ENCODE measurements at places on chromosomes 4 and X. TPM values are rescaled to one million over a fixed set of nuclear protein-coding genes. Genes with fewer than 3 reads are reported as not detected.

DNA sequence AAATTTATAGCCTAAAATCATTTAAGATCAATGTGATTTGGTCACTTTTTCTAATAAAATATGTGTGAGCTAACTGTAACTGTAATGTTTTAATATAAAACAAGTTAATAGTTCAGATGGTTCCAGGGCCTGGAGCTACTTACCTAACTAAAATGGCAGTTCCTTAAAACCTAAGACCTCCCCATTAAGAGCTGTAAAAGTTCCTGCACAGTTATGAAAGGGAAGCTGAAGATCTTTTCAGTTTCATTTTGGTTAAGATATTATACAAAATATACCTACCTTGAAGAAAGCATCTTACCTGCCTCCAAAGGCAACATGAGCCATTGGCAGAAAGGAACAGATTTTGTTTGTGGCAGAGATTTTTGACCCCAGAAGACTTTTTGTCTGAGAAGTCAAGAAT, 30.1 kb downstream of the HPF1 start:
- no peak overlapping the region for H3K27ac ChIP-seq
- no peaks in the 10 kb centered on the region for H3K36me3 ChIP-seq
- no peaks in the 10 kb centered on the region for H3K27me3 ChIP-seq

- peaks cover 7% of the 10 kb centered on the region for H3K27me3 ChIP-seq
- no peak overlapping the region for H3K27ac ChIP-seq
- H3K4me3 ChIP-seq, result no peak overlapping the region
- no peak for DNase-seq
These were observed 33.4 kb downstream of the SEPTIN11 start for GRCh38 chr4:76982638-76983584.

The TAF7L gene
- total RNA-seq, result 0.31 TPM

DNA sequence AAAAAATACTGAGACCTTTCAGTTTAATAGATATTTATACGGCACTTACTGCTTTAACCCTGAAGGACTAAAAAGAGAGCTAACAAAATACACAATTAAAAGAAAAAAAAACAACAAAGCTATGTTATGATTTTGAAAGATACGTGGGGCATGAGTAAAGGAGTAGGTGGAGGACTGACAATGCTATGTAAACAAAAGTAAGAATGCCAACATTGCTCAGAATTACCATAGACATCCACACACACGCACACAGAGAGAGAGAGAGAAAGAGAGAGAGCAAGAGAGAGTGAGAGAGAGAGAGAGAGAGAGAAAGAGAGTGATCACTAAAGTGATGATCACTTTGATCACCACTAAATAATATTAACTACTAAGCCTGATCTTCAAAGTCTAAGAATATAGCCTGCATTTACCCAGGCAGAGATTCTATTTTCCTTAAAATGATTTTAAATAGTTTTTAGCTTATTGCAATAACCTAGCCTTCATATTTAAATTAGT, 313.9 kb upstream of the SPANXN4 start:
- no peak for DNase-seq
- H3K36me3 ChIP-seq, result no peaks in the 10 kb centered on the region
- H3K4me1 ChIP-seq, result no peaks in the 10 kb centered on the region
- H3K27me3 ChIP-seq, result peaks cover 1% of the 10 kb centered on the region
- no peak overlapping the region for H3K4me3 ChIP-seq

- no peaks in the 10 kb centered on the region for H3K27me3 ChIP-seq
- DNase-seq, result no peak
- H3K36me3 ChIP-seq, result no peaks in the 10 kb centered on the region
- H3K27ac ChIP-seq, result no peak overlapping the region
- peaks cover 8% of the 10 kb centered on the region for H3K4me1 ChIP-seq
- no peak overlapping the region for H3K4me3 ChIP-seq
These were observed 64.4 kb downstream of the CHST7 start for GRCh38 chrX:46637938-46638337.

- no peaks in the 10 kb centered on the region for H3K36me3 ChIP-seq
- no peak overlapping the region for H3K27ac ChIP-seq
- H3K4me1 ChIP-seq, result no peaks in the 10 kb centered on the region
- H3K27me3 ChIP-seq, result no peaks in the 10 kb centered on the region
These were observed 1240.7 kb downstream of the C4orf33 start for GRCh38 chr4:130336585-130337217.

The HCCS gene
- total RNA-seq, result 18.6 TPM

- H3K4me1 ChIP-seq, result no peaks in the 10 kb centered on the region
- H3K36me3 ChIP-seq, result no peaks in the 10 kb centered on the region
- H3K27ac ChIP-seq, result no peak overlapping the region
- no peak overlapping the region for H3K4me3 ChIP-seq
- peaks cover 1% of the 10 kb centered on the region for H3K27me3 ChIP-seq
- no peak for DNase-seq
These were observed 11.9 kb upstream of the SH3KBP1 start for GRCh38 chrX:19899217-19899788.

The SLC2A9 gene
- total RNA-seq, result 0.72 TPM

The TRPC5OS gene
- total RNA-seq, result not detected

DNA sequence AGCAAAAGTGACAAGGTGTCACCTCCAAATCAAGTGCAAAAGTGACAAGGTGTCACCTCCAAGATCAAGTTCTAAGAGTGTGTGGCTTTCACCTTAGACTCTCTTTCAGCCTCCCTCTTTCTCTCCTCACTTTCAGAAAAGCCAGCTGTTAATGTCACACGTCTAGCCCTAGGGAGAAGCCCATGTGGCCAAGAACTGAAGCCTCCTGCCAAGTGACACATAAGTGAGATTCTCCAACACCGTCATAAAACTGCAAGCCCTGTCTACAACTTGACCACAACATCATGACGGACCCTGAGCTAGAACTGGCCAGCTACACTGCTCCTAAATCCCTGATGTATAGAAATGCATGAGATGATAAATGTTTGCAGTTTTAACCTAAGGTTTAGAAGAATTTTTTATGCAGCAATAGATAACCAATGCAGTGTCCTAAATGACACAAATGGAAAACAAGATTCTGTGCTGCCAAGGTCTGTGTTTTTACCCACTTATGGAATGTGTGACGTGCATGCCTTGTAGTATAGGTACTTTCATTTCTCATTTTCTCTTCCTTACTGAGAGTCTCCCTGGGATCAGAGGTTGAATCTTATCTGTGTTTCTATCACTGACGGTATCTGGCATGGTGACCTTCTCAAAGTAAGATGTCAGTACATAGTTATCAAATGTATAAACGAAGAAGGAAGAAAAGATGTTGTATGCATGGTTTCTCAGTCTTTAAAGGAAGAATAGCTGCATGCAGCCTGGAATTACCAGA, 25.0 kb downstream of the NLGN4X start:
- H3K27me3 ChIP-seq, result no peaks in the 10 kb centered on the region
- H3K4me1 ChIP-seq, result no peaks in the 10 kb centered on the region
- no peak for DNase-seq
- no peak overlapping the region for H3K27ac ChIP-seq
- no peaks in the 10 kb centered on the region for H3K36me3 ChIP-seq
- H3K4me3 ChIP-seq, result no peak overlapping the region

- no peak overlapping the region for H3K27ac ChIP-seq
- H3K4me1 ChIP-seq, result no peaks in the 10 kb centered on the region
- H3K36me3 ChIP-seq, result peaks cover 37% of the 10 kb centered on the region
- DNase-seq, result peak; percentile 20
These were observed 68.3 kb downstream of the CRMP1 start for GRCh38 chr4:5824635-5825034.

DNA sequence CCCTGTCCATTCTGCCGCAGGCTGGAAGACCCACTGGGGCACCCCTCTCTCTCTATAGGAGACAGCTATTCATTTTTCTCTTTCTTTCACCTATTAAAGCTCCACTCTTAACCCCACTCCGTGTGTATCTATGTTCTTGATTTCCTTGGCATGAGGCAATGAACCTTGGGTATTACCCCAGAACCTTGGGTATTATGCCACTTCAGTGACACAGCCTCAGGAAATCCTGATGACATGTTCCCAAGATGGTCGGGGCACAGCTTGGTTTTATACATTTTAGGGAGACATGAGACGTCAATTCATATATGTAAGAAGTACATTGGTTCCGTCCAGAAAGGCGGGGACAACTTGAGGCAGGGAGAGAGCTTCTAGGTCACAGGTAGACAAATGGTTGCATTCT, 13.4 kb downstream of the HTT-AS start:
- DNase-seq, result no peak
- peaks cover 3% of the 10 kb centered on the region for H3K27me3 ChIP-seq
- no peak overlapping the region for H3K4me3 ChIP-seq
- no peak overlapping the region for H3K27ac ChIP-seq

DNA sequence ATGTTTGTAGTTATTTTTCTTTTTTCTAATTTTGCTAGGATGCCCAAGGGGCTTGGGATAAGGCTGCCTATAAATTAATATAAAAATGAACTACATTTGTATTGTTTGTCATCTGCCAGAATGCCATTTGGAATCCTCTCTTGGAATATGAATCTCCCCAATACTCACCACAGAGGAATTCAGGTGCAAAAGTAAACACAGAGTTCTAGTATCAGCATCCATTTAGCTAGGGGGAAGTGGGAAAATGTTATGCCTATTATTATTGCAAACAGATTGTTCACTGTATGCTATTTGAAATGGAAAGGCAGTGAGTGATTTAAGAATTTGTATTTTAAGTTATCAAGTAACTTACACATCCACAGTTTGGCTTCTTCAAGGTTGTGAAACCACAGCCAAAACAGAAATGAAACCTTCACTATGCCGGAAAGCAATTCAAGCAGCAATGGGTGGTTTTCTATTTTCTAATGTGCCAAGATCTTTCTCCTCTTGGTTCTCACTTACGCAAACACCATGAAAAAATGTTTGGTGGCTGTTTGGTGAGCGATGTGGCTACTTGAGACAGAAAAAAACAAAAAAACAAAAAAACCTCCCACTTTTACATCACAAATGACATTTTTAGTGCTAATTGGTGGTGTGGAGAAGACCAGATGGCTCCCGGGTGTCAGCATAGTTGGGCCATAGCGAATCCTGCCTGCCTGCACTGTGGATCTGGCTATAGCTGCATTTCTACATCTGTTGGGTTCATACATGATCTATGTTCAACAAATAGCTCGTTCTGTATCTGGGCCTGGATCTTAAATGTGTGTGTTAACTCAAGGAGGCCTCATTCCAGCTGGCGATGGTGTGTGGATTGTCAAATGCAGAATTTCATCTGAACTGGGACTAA, 200.8 kb upstream of the GIMD1 start:
- H3K4me3 ChIP-seq, result no peak overlapping the region
- no peak overlapping the region for H3K27ac ChIP-seq
- peaks cover 8% of the 10 kb centered on the region for H3K4me1 ChIP-seq
- H3K27me3 ChIP-seq, result no peaks in the 10 kb centered on the region
- no peak for DNase-seq

- no peak for DNase-seq
- no peak overlapping the region for H3K27ac ChIP-seq
- H3K4me1 ChIP-seq, result no peaks in the 10 kb centered on the region
- no peaks in the 10 kb centered on the region for H3K27me3 ChIP-seq
- H3K36me3 ChIP-seq, result peaks cover 31% of the 10 kb centered on the region
These were observed 55.4 kb downstream of the HUWE1 start for GRCh38 chrX:53631156-53631555.

The CD40LG gene
- not detected for total RNA-seq

DNA sequence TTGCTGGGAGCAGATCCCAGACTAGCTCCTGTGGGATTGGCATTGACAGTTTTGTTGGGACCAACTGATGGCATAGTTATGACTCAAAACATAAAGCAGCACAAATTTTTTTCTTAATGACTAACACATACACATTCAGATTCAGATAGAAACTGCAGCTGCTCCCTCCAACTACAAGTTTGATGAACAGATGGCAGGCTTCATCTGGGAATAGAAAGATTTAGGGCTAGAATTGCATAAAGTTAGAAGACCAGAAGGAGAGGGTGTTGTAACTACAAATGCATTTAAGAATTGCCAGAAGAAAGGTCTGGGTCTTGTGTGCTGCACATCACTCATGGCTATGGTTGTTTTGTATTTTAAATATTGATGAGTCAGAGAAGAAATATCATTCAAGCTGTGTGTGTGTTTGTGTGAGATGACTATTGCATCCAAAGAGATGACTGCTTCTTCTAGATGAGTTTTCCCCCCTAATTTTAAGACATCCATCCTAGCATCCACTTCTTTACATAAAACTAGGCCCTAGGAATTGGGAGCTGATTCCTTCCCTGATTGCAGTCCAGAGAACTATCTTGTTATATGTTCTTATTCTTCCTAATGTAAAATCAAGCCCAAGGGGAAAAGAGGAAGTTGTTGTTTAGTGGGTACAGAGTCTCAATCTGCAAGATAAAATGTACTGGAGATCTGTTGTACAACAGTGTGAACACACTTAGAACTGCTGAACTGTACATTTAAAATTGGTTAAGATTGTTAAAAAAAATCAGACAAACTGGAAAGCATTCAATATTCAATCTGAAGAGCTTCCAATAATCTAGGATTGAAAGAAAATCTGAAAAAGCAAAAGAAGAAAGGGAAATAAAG, 175.1 kb downstream of the PARM1 start:
- H3K27ac ChIP-seq, result no peak overlapping the region
- DNase-seq, result no peak
- no peak overlapping the region for H3K4me3 ChIP-seq
- H3K27me3 ChIP-seq, result no peaks in the 10 kb centered on the region
- H3K36me3 ChIP-seq, result no peaks in the 10 kb centered on the region

DNA sequence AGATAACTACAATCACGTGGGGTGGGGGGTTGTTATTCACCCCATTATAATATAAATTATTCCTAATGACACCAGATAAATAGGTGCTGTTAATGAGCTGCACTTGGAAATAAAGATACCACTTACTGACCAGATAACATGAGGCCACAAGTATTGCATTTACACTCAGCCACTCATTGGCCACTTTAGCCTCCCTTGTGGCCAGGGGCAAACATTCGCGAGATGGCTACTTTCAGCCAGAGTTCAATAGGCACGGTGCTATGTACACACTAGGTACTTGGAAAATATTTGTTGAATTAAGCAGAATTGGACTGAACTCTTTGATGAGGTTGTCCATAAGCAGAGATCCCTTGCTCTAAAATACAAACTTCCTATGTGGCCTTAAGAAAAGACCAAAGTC, 713.7 kb upstream of the TENM3 start:
- no peaks in the 10 kb centered on the region for H3K27me3 ChIP-seq
- no peaks in the 10 kb centered on the region for H3K36me3 ChIP-seq
- no peak for DNase-seq
- no peak overlapping the region for H3K4me3 ChIP-seq
- H3K4me1 ChIP-seq, result peaks cover 28% of the 10 kb centered on the region

The CENPE gene
- 7.3 TPM for total RNA-seq

DNA sequence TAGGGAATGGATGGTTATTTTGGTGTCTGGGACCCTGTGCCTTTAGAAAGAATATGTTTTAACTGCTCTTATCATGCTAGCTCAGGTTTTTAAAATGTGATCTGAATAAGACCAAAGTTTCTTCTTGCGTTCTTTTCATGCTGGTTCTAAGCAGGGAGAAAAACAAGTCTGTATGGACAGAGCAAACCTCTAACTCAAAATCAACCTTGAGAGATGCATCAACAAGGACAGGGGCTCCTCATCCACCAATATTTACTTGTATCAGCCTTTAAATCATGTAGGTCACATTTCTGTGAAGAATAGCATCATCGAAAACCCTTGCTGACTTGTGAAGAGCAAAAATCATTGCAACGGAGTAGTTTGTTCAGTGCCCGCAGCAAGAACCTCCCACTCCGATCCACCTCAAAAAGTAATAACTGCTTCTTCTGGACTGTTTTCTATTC, 1.2 kb downstream of the ATP10D start:
- DNase-seq, result no peak
- H3K36me3 ChIP-seq, result no peaks in the 10 kb centered on the region

Measured in endothelial cell (in vitro differentiated cells).